Neural crest cell (in vitro differentiated cells): ENCODE measurements at places on chromosomes 13 and 19.

GRCh38 chr19:6475321-6476108, 6.1 kb downstream of the DENND1C start:
- DNase-seq = no peak

DNA sequence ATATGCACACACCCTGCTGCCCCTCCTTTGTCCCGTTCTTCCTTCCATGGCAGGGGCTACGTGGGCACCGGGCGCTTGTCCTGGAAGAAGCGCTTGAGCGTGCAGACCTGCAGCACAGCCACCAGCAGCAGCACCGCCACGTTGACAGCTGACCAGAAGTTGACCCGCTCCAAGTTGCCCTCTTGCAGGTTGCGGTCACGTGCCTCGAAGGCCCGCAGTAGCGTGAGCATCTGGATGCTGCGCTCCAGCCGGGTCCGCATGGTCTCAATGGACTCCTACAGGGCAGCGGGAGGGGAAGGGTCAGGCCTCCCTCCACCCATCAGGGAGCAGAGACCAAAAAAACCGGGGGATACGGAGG, 3.1 kb downstream of the TMED1 start:
- DNase-seq = no peak

DNA sequence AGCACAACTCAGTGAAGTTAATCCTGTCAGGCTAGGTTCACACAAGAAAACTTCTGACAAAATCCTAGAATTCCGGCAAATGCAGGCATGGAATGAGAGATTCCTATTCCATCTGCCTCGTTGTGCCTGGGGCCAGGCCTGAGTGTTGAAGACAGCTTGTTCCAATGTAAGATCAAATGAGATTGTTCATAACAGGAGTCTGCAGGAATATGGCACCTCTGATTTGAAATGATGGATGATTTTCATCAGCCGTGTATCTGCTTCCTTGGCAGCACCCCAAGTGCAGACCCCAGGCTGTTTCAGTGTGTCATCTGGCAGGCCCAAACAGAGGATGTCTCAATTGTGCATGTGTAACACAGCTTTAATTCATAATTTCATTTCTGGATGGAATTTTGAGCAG, 35.3 kb upstream of the SACS start:
- no peak for DNase-seq

DNA sequence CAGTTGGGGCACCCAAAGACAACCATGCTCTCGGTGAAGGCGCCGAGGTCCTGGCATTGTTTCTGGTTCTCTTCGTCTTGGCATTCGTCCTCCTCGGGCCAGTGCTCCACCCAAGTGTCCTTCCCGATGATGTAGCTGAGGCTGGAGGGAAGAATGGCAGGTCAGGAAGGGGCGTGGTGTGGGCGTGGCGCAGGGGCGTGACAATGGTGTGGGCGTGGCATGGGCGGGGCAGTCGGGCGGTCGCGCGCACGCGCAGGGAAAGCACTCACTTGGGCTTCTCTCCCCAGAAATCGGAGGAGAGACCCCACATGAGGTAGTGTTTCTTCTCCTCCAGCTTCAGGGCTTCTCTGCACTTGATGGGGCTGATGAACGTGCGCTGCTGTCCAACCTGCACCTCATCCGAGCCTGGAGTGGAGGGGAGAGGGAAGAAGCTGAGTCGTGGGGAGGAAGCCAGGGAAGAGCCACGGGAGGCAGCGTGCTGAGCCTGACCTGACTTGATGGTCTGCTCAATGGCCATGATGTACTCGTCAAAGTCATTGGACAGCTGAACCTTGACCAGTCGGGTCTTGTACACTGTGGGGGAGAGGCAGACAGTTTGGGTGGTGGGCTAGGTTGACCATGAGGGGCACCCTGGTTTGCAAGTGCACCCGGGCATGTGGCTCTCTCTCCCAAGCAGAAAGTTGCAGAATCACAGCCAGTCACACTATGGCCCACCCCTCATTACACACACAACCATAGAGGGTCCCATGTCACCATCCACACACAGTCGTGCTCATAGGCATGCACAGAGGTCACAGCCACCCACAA, 8.1 kb upstream of the TNFSF14 start:
- DNase-seq = peak; percentile 64

- DNase-seq = peak; percentile 93
Observed at GRCh38 chr19:7871437-7872305, 2.5 kb downstream of the PRR36 start.

GRCh38 chr13:106212386-106213010, 323.0 kb downstream of the EFNB2 start:
- DNase-seq = no peak

GRCh38 chr13:22076658-22077057, 405.8 kb downstream of the FGF9 start:
- no peak for DNase-seq

DNA sequence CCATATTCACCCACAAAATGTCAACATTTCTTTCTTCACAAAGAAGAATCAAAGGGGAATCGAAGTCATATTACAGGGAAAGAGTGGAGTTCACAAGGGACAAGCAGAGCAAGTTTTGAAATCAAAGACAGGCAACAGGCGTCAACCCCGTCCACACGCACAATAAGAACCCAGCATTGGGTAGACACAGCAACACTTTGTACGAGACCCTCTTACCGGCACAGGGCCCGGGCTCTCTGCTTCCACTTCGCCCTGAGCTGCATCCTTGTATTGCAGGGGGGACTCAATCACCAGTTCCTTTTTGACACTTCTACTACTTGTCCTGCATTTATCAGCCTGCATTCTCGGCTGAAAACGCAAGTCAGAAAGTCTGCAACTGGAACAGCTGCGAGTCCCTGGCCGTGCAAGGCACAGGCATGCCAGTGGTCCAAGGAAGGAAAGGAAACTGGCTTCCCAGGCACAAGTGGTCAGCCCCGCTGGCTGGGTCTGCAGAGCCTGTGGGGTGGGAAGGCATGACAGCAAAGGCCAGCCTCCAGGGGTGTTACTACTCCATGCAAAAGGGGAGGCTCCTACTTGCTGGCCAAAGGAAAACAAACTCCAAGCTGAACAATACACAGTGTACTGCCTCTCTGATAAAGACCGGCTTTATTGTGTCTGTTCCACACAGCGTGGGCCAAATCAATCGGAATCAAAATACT, at the start of gene DOCK9:
Gene DOCK9, minus strand, starts transcription at position 497 of the 698 bp plus-strand sequence. Its CDS starts 155 bp downstream, at position 342.
- DNase-seq = peak; percentile 20

- no peak for DNase-seq
Observed at GRCh38 chr19:58466089-58466759, 656 bp upstream of the ZNF324 start.

DNA sequence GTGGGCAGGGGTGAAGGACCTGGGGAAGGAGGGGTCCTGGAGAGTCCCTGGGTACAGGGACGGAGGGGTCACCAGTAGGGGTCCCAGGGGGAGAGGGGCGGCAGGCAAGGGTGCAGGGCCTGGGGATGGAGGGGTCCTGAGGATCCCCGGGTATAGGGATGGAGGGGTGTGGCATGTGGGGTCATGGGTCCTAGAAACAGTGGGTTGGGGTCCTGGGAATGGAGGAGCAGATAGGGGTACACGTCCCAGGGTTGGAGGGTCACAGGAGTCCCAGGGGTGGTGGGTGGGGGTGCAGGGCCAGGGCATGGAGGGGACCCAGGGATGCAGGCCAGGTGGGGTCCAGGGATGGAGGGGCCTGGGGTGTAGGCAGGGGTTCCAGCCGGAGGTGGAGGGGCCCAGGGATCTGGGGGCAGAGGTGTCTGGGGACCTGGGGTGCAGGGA, 1.4 kb downstream of the BTBD2 start:
- no peak for DNase-seq

- DNase-seq = no peak
Observed at GRCh38 chr13:99225078-99225477, 24.4 kb downstream of the UBAC2 start.

DNA sequence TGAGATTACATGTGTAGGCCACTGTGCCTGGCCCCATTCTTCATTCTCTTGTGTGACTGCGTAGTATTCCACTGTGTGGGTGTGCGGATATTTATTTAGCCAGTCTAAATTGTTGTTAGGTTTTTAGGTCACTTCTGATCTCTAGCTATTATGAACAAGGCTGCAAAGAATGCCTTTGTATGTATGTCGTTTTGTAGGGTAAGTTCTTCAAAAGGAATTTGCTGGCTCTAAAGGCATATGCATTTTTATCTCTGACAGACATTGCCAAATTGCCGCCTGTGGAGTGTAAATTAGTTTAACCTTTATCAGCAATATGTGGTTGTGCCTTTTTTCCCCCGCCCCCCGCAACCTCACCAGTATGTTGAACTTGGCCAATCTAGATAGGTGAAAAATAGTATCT, 30.3 kb upstream of the EHD2 start:
- DNase-seq = no peak

DNA sequence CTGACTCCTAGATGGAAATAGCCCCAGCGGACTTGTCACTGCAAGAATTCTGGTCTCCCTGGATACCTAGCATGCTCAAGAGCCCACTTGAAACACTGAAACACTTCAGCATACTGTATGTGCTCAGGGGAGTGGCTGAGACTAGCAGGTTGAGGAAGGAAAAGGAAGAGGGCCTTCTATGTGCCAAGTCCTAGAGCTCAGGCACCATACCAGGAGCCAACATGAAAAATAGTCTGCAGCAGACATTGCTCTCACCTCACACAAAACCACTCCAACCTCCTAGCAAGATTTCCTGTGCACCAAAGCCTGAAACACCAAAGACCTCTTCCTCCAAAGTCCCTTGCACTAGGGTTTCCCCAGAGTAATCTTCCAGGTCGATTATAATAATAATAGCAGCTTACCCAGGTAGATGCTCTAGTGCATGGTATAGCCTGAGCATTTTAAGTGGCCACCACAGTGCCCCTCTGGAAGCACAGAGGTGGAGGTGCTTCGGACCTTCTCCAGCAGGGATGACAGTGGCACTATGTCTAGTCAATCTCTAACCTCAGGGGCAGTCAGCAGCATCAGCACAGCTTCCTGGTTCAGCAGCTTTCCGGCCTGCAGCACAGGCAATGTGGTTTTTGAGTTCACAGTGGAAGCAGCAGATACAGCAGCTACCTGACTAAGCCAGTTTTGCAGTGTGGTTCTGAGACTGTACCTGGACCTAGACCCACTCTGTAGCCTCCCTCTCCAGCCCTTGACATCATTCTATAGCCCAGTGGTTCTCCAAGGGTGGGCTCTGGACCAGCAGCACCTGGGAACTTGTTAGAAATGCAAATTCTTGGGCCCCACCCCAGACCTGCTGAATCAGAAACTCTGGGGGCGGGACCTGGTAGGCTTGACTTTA, 45.6 kb upstream of the UBE2L5 start:
- no peak for DNase-seq

DNA sequence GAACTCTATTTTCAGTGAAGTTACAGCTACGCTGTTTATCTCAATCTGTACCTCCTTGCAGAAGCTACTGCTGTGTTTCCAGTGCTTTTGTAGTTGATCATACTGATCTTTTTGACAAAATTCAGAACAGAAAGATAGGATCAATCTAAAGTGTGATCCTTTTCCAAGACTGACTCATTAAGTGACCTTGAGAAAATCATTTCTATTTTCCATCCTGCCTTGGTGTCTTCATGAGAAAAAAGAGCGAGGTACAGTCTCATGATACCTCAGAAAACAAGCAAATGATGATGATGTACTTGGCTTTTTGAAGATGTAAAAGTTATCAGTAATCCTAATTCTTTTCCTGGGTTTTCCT, 46.0 kb upstream of the GPR183 start:
- DNase-seq = no peak

GRCh38 chr13:113147206-113147605, 11.2 kb upstream of the PROZ start:
- DNase-seq = no peak

- no peak for DNase-seq
Observed at GRCh38 chr19:35048911-35049411, 7.4 kb downstream of the HPN start.

- no peak for DNase-seq
Observed at GRCh38 chr19:8584965-8585893, 8.0 kb upstream of the MYO1F start.

GRCh38 chr13:89568746-89569145, 1778.7 kb upstream of the MIR17HG start:
- DNase-seq = no peak

DNA sequence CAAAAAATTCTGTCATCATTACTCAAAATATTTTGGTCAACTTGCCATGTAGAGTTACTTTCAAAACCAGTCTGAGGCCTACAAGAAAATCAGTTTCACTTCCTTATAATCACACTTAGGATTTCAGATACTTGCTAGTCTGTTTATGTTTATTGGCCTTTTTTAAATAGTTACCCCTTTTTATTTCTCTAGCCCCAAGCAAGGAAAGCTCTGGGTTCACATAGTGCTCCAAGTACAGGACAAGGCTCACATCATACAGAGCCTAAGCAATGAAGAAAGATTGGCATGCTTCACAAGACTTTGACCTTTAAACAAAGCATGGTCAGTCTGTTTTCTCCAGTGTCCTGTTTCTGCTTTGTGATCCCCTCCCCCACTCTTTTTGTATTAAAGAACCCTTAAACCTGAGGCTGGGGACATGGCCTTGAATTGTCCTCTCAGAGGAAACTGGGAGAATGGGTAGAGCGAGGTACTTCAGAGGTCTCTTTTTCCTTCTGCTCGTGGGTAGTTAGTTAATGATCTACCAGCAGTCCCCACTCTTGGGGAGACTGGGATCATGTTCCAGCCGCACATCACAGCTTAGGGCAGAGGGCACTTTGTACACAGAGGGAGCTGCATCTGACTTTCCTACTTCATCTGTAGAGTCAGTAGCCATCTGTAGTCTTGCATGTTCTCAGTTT, 30.7 kb downstream of the CEACAM1 start:
- DNase-seq = no peak

DNA sequence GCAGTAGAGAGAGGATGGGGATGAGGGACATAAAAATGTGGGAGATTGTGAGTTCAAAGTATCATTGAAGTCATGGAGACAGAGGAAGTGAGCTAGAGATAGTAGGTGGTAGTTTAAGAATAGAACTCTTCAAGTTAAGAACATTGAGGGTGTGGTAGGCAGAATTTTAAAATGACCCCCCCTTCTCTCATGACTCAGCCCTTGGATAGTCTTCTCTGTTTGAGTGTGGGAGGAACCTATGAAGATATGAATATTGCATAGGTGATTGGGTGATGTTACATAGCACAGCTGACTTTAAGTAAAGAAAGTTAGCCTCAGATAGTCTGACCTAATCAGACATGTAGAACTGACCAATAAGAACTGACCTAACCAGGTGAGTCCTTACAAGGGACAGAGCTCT, 418.6 kb downstream of the FOXO1 start:
- no peak for DNase-seq

GRCh38 chr13:97885641-97886040, 67.8 kb upstream of the IPO5 start:
- DNase-seq = no peak

GRCh38 chr13:102091231-102091630, 310.6 kb downstream of the FGF14 start:
- no peak for DNase-seq

DNA sequence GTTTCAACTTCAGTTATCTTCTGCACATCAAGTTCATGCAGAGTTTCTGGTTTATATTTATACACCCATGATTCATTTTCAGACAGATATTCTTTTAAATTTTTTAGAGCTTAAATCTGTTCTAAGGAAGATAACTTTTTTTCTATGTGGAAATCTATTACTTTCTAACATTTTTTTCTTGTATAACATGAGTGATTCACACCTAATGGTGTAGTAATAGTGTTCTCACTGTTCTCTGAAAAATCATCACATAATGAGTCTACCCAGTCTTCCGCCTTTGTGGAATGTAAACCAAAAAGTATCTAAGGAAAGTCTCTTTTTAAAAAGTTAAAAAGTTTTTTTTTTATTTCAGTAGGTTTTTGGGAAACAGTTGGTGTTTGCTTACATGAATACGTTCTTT, 70.8 kb downstream of the FNDC3A start:
- no peak for DNase-seq
